ENCODE measurements at places on chromosomes 6 and 20.

DNA sequence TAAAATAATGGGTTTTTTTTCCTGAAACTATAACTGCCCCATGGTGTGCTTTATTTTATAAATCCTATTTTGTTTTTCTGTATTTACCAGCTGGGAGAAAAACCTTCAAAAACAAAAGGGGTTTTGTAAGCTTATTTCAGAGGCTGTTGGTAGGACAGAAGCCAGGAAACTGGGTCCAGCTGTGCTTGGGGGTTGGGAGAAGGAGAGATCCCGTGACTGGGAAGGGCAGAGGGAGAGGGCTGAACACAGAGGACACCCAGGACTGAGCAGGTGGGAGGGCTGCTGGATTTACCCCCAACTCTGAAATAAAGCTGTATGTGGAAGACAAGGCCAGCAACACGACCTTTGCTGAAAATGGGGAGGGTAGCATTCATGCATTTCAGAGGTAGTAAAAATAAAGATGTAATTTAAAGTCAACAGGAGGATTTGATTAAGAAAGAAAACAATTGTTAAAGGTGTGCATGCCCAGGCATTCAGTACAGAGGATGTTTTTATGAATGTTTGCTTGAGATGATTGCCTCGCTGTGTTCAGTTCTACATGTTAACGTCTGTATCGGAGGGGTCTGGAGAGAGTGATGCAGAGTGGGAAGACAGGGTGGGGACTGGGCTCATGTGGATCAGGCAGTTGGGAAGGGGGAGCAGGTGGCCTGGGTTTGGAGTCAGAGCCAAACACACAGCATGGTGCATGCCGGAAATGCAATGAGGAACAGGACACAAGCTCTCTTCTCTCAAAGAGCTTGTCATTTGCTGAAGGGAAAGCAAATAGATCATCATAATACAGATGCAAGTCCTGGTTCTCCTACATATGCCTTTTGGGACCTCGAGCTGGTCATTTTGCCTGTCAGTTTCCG, 21.4 kb downstream of the ARFGEF3 start:
- DNase-seq = no peak
- no peaks in the 10 kb centered on the region for H3K4me1 ChIP-seq
- H3K4me3 ChIP-seq = no peak overlapping the region
- no peak overlapping the region for H3K27ac ChIP-seq
- no peaks in the 10 kb centered on the region for H3K27me3 ChIP-seq

- H3K27me3 ChIP-seq = no peaks in the 10 kb centered on the region
- no peak overlapping the region for H3K27ac ChIP-seq
- no peak for DNase-seq
- no peaks in the 10 kb centered on the region for H3K36me3 ChIP-seq
- no peaks in the 10 kb centered on the region for H3K4me1 ChIP-seq
These were observed 9.3 kb downstream of the NAPB start for GRCh38 chr20:23412026-23412425.

DNA sequence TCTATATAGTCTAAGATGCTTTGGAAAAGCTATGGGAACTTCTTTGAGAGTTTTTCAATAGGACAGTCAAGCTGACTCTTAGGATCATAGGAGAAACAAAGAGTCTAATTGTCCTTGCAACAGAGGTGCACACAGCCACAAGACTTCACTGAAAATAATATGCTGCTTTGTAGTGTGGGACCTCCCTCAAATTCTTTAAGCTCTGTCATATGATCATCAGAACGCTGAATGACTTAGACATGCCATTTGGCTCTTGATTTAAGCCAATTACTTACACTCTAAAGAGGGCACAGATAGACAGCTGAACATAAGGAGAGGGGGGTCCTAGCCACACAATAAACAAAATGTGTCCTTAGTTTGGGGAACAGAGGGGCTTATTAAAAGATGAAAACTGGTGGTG, 818.7 kb upstream of the GJE1 start:
- no peaks in the 10 kb centered on the region for H3K36me3 ChIP-seq
- H3K27me3 ChIP-seq = no peaks in the 10 kb centered on the region
- no peak overlapping the region for H3K4me3 ChIP-seq
- no peak for DNase-seq

- DNase-seq = no peak
- no peak overlapping the region for H3K4me3 ChIP-seq
- no peak overlapping the region for H3K27ac ChIP-seq
These were observed 303.9 kb downstream of the CBLN4 start for GRCh38 chr20:55701467-55701866.

DNA sequence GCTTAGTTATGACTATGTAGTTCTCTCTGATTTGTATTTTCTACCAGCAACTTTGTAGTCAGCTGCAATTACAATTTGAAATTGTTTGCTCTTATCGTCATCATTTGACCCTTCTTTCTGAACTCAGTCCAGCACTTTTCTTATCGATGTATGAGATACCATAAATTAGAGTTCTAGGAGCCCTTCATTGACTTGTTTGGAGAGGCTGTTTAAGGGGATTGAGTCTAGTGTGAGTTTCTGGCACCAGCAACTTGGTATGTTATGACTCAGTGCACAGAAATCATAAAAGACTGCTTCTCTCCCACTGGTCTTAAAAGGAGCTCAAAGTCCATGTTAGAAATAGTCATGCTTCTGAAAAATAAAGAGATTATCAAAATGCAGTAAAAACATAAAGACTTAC, 190.3 kb downstream of the TENT5A start:
- H3K27ac ChIP-seq = no peak overlapping the region
- no peaks in the 10 kb centered on the region for H3K36me3 ChIP-seq
- no peaks in the 10 kb centered on the region for H3K27me3 ChIP-seq
- DNase-seq = no peak
- H3K4me1 ChIP-seq = no peaks in the 10 kb centered on the region

DNA sequence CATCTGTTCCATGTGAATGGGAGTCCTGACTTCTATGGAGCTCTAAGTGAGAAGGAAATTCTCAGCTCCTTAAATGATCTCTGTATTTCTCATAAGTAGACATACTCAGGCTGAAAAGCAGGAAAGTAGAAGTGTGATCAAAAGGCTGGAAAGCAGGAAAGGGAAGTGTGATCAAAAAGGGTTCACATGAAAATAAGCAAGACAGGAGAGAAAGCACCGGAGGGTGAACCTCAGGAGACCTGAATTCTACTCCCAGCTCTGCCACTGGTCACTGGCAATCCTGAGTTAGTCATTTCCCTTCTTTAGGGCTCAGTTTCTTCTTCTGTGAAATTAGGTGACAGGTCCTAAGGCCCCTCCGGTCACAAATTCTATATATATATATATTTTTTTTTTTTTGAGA, 55.5 kb upstream of the TRERF1 start:
- no peaks in the 10 kb centered on the region for H3K27me3 ChIP-seq
- H3K4me1 ChIP-seq = no peaks in the 10 kb centered on the region
- no peak overlapping the region for H3K27ac ChIP-seq
- DNase-seq = no peak

GRCh38 chr6:130293800-130294199, 71.0 kb upstream of the SAMD3 start:
- no peaks in the 10 kb centered on the region for H3K36me3 ChIP-seq
- no peaks in the 10 kb centered on the region for H3K27me3 ChIP-seq
- H3K4me3 ChIP-seq = no peak overlapping the region
- no peak for DNase-seq

- H3K4me1 ChIP-seq = no peaks in the 10 kb centered on the region
- no peak for DNase-seq
- H3K27ac ChIP-seq = no peak overlapping the region
- no peaks in the 10 kb centered on the region for H3K27me3 ChIP-seq
- H3K36me3 ChIP-seq = no peaks in the 10 kb centered on the region
These were observed 5.8 kb upstream of the PACSIN1 start for GRCh38 chr6:34459899-34460593.

Measured in breast epithelium (tissue), 4 donors.